Spleen (tissue), 13 donors: ENCODE measurements at places on chromosomes 4 and X.

GRCh38 chrX:70476934-70477733 is 32.5 kb downstream of the DLG3 start:
- DNase-seq, result no peak

DNA sequence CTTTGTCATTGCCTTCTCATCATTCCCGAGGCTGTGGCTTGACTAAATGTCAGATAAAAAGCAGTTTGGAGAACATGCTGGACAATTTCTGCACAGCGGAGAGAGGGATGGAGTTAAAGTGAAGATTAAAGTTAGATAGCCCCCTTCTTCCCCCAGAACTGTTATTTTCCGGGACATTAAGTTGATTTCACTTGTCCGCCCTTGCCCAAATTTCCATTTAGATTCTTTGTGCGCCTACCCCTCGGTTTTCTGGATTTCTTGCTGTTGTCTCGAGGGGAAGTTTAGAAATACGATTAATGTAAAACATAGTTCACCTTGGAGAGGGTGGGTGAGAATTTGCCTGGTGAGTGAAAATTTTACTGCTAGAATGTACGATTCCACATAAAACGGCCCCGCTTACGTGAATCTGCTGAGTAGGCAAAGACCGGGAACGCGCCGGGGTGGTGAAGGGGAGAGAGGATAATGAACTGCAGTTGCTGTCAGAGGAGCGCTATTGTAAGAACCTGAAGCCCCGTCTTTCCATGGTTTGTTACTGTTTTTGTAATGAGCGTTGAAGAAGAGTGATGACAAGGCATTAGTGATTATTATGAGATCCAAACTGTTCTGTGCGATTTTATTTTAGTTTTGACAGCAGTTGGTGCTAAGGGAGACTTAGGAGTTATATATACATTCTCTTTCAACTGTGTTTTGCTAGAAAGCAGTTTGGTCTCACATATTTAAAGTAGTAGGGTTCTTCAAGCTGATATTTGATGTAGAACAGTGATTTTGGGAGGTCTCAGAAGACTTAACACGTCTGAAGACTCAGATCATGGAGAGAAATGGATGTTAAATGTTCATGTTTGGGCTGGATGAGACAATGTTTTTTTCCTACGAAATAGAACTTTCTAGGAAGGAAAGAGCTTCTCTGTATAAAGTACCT is 73.0 kb downstream of the AFF1 start:
- DNase-seq, result peak; percentile 87

DNA sequence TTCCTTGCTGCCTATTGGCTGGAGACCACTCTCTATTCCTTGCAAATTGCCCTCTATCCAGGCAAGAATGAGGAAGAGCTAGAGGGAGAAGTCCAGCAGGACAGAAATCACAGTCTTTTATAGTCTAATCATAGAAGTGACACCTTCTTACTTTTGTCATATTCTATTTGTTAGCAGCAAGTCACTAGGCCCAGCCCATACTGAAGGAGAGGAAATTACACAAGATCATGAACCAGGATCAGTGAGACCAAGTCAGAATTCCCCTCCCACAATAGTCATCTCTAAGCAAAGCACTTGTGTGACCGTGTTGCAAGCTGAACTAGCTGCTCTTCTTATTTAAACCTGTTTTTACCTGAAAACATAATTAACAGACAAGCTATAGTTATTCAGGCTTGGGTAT is 317.7 kb downstream of the INPP4B start:
- no peak for DNase-seq

DNA sequence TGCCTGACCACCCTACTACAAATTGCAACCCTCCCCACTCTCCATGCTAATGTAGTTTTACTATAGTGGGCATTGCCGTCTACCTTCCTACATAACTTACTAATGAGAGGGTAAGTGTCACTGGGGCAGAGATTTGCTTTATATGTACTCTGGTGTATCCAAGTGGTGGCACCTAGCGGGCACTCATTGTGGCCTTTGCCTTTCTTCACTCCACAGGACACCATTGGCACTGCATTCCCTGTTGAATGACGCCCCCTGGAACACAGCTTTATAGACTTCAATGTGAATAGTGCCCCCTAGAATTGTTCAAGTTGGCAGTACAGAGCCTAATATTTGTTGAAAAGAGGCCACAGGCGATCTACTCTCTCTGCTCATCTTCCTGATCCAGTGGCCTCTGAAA is 215.8 kb downstream of the MID1IP1 start:
- DNase-seq, result no peak

- DNase-seq, result no peak
Measured at GRCh38 chrX:41734530-41734929, 10.5 kb downstream of the GPR82 start.

GRCh38 chr4:105075045-105075444 is 71.6 kb upstream of the TET2 start:
- DNase-seq, result no peak

GRCh38 chrX:44042751-44043150 is 69.6 kb upstream of the NDP start:
- no peak for DNase-seq

- no peak for DNase-seq
Measured at GRCh38 chr4:171582961-171583581, 230.1 kb upstream of the GALNTL6 start.

- DNase-seq, result no peak
Measured at GRCh38 chr4:85905761-85906160, 430.8 kb downstream of the ARHGAP24 start.

- DNase-seq, result no peak
Measured at GRCh38 chr4:134585972-134586371, 384.4 kb upstream of the PABPC4L start.

GRCh38 chr4:39312816-39313215 is 53.3 kb downstream of the RFC1 start:
- DNase-seq, result no peak

GRCh38 chr4:8534611-8535010 is 45.6 kb upstream of the GPR78 start:
- no peak for DNase-seq

GRCh38 chrX:119885554-119886428 is 9.9 kb upstream of the AKAP14 start:
- DNase-seq, result no peak

DNA sequence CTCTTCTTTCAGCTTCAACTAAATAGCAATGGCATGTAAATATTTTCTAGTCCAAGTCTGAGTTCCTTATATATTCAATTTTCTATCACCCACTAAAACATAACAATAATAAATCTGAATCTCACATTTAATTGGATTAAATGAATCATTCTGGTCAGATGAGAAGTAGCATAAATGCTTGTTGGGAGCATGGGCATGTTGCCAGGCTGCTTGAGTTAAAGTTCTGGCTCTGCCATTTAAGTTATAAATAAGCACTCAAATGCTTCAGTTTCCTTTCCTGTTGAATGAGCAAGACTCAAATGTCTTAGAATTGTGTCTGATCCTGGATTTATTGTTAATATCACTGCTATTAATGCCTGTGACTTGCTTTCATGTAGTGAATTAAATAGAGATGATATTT is 496.3 kb downstream of the STPG2 start:
- DNase-seq, result peak; percentile 23

- DNase-seq, result no peak
Measured at GRCh38 chr4:123449780-123450179, 53.2 kb downstream of the SPRY1 start.

GRCh38 chr4:176193938-176194337 is 1.4 kb downstream of the SPATA4 start:
- DNase-seq, result no peak

DNA sequence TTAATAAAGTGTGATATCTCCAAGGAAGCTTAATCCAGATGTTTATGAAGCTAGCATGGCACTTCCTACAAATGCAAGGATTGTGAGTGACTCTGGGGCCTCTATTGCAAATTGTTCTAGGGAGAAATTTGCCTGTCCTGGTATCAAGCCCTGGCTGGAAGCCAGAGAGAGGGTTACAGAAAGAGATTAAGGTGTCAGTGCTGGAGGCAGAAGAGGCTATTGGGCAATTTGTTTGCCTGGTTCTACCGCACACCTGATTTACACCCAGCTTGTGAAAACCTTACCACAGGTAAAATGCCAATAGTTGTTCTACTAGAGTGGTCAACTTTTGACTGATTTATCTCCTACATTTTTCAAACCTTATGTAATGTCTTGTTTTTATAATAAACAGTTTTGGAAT is 186.7 kb upstream of the FAT1 start:
- DNase-seq, result no peak

GRCh38 chr4:20544645-20545044 is 155.6 kb upstream of the PACRGL start:
- no peak for DNase-seq

DNA sequence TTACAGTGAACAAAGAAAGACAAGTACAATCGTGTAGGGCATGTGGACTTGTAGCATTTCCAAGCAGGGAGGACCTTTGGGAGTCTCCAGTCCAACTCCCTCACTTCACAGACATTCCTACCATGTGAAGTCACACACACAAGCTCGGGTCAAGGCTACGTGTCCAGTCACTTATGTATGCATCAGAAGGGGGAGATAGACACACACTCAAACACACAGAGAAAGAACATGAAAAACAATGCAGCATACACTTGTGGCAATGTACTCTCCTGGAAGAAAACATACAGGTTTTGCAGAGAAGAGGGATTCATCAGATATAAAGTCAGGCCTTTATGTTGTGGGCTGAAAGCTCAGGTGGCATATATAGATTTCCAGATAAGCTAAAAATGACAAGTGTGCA is 136.1 kb upstream of the MID1 start:
- DNase-seq, result no peak

DNA sequence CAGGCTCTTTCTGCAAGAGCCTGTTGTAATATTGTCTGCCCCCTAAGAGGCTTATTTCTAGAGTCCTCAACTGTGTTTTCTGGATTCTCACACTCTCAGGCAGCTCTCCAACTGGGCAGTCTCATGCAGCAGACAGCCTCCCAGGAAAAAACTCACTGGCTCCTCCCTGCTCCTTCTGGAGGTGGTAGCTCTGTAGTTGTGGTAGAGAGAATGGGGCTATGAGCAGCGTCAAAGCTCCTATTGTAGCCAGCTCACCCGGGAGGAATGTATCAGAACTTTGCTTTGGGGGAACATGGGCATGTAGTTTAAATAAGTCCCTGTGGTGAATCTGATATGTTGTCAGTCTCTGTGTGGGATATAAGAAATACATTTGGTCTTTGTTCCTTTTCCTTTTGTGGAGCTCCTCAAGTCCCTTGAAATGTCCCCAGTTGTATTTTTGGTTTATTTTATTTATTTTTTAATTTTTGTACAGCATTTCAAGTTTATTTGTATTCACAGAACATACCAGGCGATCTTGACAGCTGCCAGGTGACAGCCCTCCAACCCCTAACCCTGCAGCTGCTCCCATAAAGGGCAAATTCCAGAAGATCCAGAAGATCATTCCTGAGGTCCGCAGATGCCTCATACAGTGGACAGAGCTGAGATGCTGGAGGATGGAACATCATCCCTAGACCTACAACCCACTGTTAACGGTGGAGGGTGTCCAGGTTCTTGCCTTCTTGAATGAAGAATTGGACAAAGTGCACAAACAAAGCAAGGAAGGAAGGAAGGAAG is 45.7 kb downstream of the TRIM61 start:
- no peak for DNase-seq

- no peak for DNase-seq
Measured at GRCh38 chr4:26893491-26893890, 32.9 kb downstream of the STIM2 start.

DNA sequence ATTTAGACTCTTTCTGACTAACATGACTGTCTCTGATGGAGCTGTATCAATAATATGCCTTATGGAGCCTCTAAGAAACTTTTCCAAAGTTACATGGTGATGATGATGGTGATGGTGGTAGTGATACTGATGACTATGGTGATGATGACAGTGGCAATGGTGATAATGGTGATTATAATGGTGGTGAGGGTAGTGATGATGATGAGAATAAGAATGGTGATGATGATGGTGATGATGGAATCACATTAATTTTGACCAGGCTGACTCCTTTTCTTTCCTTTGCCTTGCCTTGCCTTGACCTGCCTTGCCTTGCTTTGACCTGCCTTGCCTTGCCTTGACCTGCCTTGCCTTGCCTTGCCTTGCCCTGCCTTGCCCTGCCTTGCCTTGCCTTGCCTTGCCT is 31.7 kb upstream of the AREG start:
- no peak for DNase-seq

DNA sequence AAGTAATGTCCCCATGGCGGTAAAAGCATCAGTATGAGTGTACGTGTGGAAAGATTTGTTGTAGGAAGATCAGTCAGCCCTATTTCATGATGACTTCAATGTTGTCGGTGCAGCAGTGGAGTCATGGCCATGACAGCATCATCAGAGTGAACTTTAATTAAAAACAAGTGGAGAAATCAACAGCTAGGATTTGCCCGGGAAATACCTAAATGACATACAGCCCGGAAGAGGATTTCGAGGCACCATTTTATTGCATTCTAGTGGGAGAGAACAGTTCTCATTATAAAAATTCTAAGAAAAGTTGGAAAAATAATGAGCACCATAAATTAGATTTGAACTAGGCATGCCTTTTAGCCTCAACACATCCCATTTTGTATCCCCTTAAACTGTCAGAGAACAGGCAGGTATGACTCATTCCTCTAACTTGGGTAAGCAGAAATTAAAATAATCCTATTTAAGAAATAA is 170.1 kb downstream of the SHROOM3 start:
- DNase-seq, result no peak

DNA sequence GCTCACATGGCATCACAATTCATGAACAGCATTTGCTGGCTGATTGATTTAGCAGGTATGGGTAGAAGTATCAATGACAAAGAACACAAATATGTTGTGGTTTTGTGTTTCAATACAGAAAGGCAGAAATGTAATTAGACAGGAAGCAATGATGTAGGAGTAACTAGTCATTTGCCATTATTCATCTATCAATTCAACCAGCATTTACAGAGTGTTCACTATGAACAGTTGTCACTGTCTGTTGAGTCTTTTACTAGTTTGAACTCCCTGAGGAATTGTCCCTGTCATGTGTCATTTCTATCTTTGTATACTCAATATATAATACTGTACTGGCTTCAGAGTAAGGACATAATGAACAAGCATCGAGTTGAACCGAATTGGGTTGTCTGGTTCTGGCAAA is 51.5 kb upstream of the ARHGAP24 start:
- no peak for DNase-seq

- no peak for DNase-seq
Measured at GRCh38 chr4:70927502-70928137, 25.5 kb downstream of the MOB1B start.

GRCh38 chr4:52192001-52192400 is 140.9 kb downstream of the SPATA18 start:
- no peak for DNase-seq

DNA sequence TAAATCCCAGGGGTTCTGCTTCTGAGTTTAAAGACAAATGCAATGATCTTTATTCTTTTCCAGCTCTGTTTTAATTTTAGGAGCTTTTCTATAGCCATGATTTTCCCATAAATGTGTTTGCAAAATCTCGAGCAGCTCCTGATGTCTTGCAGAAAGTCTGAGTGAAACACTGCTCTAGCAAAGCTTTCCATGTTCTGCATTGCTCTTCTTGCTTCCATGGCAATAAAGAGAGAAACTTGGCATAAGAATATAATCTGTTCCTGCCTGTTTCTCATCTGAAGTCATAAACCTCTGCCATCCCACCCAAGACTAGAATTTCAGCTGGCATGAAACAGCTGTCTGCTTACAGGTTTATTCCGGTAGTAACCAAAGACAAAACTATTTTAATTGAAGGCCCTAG is 254.5 kb downstream of the SPRY1 start:
- DNase-seq, result no peak

GRCh38 chr4:74504212-74504611 is 59.3 kb downstream of the AREG start:
- no peak for DNase-seq

GRCh38 chr4:101753721-101754120 is 36.8 kb upstream of the BANK1 start:
- no peak for DNase-seq

GRCh38 chr4:115152081-115152480 is 38.7 kb upstream of the NDST4 start:
- no peak for DNase-seq

GRCh38 chr4:78024085-78024484 is 33.0 kb upstream of the FRAS1 start:
- DNase-seq, result no peak
